ENCODE measurements at places on chromosomes 16 and 17. TPM values are rescaled to one million over a fixed set of nuclear protein-coding genes. Genes with fewer than 3 reads are reported as not detected.

OR4D1 gene
- total RNA-seq = 0.06 TPM

PRSS53 gene
- 2.6 TPM for total RNA-seq

DNA sequence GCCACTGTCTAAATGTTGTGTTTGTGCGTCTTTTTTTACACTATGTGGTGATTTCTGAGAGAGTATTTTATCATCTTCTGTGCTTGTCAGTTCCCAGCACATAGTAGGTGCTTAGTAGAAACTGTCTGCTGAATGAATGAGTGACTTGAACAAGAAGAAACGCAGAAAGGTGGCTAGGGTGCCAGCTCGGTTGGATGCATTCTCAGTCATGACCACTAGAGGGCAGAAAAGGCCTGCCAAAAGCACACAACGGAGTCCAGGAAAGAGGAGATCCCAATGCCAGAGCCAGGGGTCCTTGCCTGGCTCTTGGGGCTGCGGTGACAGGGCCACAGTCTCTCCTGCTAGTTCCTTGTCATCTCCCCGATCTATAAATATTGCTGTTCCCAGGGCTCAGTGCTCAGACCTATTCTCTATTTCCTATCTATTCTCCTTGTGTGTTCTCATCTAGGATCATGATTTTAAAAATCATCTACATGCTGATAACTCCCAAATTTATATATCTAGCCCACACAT is 57.3 kb upstream of the CCL1 start:
- peak; percentile 61 for DNase-seq

DNA sequence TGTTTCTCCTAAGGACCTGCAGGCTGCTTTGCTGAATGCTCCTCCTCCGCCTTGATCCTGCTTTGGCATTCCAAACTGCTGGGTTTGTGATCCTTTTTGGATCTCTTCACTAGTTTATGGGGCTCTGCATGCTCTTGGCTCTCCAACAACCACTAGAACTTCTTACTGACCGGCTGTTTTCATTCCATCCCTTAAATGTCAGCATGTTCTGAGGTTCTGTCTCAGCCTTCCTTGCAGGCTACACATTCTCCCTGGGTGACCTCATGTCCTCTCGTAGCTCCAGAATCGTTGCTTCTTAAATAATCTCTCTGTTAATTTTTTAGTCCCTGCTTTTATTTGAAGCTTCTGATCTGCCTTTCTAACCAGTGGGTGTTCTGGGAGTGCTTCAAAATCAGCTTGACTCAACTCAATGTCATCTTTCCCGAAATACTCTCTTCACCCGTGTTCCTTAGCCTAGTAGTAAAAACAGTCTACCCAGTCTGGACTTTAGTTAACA is 119.0 kb upstream of the HS3ST2 start:
- DNase-seq = no peak

GLP2R gene
- not detected for total RNA-seq
